ENCODE measurements at places on chromosomes 12 and 14. TPM values are rescaled to one million over a fixed set of nuclear protein-coding genes. Genes with fewer than 3 reads are reported as not detected.

LRP1-AS gene
- total RNA-seq, result not detected

RASSF8 gene
- total RNA-seq, result 40.6 TPM

TRHDE gene
- 1.0 TPM for total RNA-seq

GCN1 gene
- total RNA-seq, result 137 TPM

OR4E2 gene
- total RNA-seq, result not detected

RASAL1 gene
- total RNA-seq, result 2.3 TPM

SOX5 gene
- total RNA-seq, result 3.1 TPM

OR4E1 gene
- not detected for total RNA-seq

TAS2R42 gene
- not detected for total RNA-seq

TNFAIP2 gene
- total RNA-seq, result 29.7 TPM
